Hepatic stellate cell (primary cell): ENCODE measurements at places on chromosomes 3 and 15.
A peak's percentile ranks its signal among the peaks of the same experiment; 100 is the strongest.

GRCh38 chr3:197260491-197261163 lies 37.8 kb downstream of the DLG1 start:
- no peak for DNase-seq

DNA sequence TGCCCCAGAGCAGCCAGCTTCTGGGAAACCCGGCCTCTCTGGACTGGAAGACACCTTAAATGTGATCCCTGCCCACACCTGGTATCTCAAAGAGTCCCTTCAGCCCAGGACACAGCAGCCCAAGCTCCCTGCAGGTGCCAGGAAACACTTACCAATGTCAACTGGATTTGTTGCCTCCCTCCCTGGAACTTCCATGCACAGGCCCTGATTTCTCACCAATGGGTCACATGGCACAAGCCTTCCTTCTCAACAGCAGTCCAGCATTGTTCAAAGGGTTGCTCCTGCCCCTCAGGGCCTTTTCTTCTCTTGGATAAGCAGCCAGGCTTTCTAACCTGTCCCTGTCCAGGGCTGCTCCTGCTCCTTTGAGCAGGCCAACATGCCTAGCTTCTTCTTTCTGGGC lies 31.6 kb downstream of the ANP32A start:
- DNase-seq, result no peak

DNA sequence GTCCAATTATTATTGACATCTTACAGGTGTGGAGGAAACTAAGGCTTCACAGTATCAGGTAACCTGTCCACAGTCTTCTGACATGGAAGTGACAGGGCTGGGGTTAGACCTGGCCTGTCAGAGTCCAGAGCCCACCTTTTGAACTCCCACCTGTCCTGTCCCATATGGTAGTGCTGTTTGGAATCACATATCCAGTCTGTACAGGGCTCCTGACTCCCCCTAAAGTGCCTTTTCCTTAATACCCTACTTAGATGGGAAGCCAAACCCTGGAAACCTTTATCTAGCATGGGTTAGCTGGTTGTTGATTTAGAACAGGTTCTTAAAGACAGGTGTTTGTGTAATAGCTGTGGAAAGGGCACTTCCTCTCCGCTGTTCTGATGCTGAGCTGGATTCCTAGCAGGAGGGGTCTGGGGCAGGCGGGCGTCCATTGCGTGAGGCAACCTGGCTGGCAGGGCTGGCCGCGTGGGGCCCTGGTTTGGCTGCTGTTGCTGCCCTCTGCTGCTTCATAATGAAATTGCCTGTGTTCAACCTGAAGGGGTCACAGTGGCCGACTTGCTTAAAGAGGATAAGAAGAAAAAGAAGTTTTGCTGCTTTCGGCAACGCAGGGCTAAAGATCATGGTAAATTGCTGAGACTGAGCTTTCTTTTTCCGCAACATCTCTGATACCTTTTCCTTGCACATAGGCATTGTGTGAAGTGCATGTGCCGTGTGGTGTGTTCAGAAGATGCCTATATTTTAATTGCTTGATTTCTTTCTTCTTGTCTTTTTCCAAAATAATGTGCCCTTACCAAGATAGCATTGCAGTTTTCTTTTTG lies 136.2 kb downstream of the CHDH start:
- peak; percentile 61 for DNase-seq

- peak; percentile 75 for DNase-seq
Observed at GRCh38 chr3:51955893-51956770, 951 bp downstream of the GPR62 start.

DNA sequence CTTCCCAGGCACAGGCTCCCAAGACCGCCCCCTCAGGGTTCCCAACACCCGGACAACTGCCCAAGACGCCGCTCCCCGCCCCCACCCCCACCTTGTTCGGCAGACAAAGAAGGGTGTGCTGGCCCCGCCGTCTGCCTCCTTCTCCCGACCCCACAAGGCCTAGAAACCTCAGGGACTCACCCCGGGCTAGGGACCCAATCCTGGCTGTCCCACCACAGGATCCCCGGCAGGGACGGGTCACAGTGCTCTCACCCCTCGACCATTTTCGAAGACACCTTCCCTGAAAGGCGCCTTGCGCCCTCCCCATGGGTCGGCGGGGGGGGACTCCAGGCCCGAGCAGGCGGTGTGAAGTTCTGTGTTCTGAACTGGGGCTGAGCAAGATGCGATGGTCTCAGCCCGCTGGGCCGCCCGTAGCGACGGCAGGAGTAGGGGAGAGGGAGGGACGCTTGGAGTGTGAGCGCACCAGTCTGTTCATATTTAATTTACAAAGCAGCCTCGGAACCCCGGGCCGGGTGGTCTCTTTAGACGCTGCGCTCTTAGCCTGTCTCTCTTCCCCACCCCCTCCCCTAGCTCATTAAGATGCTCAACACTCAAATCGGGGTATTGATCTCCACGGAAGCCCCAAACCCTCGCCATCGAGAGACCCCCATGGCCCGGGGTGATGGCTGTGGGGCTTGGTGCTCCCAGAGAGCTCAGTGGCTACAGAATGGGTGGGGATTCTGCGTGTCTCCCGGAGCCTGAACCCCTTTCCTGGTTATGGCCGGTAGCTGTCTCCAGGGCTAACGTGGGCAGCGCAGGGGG lies 1.4 kb upstream of the ISLR2 start:
- DNase-seq, result no peak

- peak; percentile 29 for DNase-seq
Observed at GRCh38 chr3:115194476-115194875, 47.4 kb upstream of the ZBTB20 start.

DNA sequence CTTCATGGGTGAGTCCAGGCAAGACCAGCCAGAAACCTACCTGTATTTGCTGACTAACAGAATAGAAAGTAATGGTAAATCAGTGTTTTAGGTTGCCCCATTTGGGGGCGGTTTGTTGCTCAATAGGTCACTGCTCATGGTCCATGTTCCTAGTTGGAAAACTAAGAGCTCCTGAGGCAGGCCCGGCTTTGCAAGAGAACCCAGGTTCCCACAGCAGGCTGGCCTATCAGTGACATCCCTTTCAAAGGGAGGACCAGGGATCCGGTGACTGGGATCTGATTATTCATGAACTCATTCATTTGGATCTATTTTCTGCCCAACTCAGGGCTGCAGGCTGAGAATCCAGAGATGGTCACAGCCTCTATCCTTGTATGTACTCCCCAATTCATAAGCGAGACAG lies 163.9 kb downstream of the WNT7A start:
- peak; percentile 0 for DNase-seq

- no peak for DNase-seq
Observed at GRCh38 chr3:147915057-147915456, 505.9 kb downstream of the ZIC1 start.

GRCh38 chr3:133377396-133377795 lies 22.5 kb upstream of the BFSP2 start:
- DNase-seq, result peak; percentile 72

DNA sequence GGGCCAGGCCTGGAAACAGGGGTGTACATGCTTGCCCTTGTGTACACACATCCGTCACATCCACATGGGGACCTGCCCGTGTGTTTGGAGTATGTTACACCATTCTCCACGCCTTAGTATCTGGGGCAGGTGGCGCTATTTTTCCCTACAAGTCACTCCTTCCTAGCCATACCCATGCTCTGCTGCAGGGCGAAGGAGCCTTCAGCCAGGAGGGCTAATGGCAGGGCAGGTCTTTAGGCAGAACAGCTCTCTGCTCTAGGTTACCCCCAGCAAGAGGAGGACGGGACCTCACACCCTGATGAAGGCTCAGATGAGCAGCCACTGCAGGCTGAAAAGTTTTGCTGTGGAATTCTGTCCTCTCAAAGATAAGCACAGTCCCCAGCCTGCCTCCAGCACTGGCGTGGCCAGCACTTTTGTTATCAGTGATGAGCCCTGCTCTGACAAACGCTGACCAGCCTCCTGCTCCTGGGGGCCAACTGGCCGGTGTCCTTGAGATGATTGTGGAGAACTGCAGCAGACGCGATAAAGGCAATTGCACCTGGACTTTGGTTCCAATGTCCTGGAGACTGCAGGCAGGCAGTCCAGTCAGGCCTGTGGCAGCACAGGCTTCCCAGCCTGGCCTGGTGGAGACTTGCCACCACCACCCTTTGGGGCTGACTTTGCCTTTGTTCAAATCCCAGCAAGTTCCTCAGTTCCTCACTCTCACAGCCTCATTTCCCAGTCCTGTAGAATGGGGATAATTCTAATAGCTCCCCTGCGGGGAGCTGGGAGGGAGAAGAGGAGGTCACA lies 19.8 kb upstream of the PIGZ start:
- DNase-seq, result no peak

GRCh38 chr3:107925851-107926250 lies 165.0 kb downstream of the CD47 start:
- DNase-seq, result no peak

DNA sequence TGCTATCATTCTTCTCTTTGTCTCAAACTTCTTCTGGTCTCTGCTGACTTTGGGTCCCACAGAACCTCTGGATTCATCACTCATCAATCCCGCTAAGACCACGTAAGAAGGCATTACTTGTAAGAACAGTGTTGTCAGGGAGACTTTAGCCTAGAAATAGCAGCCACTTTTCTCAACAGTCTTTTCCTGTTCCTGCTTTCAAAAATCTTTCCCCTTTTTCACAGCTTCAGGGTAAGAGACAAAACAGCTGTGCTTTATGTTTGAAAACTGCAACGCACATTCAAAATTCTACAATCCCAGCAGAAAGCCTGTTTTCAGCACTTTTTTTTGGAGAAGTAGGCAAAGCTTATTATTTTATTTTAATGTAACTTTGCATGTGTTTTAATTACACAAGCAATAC lies 42.0 kb upstream of the FAM98B start:
- no peak for DNase-seq

GRCh38 chr15:63544258-63545026 lies 40.0 kb downstream of the USP3 start:
- DNase-seq, result no peak

DNA sequence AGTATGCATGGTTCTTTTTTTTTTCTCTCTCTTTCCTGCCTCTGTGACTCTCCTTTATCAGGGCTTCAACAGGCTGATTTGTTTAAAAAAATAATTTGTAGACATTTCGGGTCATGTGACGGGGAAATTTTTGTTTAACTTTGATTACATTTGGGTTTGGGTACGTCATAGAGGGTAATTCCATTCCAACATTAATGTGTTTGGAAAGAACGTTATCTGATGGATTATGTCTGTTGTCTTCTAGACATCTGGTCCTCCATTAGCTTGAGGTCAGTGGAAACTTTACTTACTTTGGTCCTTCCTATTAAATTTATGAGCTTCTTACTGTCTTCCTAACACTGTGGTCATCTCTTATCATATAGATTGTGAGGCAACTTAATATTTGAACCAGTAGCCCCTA lies 80.9 kb downstream of the STT3B start:
- DNase-seq, result no peak

- no peak for DNase-seq
Observed at GRCh38 chr3:134822090-134822489, 27.0 kb downstream of the EPHB1 start.

DNA sequence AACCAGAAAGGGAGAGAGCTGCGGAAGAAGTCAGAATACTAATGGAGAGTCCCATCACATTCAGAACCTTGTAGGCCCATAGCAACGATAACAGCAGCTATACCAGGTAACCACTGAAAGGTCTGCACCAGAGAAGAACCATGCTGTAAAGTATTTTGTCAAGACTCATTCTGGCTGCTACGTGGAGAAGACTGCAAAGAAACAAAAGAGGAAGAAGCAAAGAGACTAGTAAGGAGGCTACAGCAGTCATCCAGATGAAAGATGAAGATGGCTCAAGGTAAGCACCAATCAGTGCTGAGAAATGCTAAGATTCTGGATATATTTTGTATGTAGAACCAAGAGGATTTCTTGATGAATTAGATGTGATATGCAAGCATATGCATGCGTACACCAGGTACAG lies 39.6 kb downstream of the ACAP2 start:
- DNase-seq, result no peak

DNA sequence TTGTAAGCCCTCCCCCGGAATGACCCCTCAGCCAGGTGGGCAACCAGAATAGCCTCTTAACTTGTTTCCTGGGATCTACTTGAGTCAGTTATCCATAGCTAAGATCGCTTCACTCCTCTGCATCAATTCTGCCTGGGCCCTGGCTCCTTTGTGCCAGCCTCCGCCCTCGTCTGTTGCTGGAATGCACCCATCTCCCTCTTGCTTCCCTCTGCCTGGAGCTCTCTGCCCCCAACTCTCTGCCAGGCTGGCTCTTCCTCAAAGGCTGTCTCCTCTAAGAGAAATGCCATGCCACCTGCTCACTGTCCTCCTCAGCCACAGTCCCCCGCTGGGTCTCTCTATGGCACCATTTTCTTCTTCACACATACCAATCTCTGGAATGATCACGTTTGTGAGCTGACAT lies 240.8 kb downstream of the ADAMTS17 start:
- no peak for DNase-seq

GRCh38 chr3:149216193-149216869 lies 5.3 kb downstream of the CP start:
- no peak for DNase-seq

DNA sequence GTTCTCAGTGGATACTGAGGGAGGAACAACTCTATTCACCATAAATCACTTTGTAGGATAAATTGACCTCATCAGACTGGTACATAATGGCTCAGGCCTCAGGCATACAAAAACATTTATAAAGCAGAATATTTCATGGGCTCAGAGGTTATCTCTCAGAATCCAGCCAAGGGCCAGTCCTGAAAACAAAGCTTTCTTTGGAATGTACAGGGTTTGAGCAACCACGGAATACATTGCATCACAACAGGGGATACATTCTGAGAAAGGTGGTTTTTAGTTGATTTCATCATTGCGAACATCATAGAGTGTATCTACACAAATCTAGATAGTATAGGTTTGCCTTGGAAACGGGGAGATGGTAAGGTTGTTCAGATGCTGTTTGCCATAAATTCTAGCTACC lies 33.4 kb upstream of the CTDSPL2 start:
- DNase-seq, result no peak

GRCh38 chr15:92158426-92158825 lies 235.3 kb upstream of the ST8SIA2 start:
- DNase-seq, result no peak

DNA sequence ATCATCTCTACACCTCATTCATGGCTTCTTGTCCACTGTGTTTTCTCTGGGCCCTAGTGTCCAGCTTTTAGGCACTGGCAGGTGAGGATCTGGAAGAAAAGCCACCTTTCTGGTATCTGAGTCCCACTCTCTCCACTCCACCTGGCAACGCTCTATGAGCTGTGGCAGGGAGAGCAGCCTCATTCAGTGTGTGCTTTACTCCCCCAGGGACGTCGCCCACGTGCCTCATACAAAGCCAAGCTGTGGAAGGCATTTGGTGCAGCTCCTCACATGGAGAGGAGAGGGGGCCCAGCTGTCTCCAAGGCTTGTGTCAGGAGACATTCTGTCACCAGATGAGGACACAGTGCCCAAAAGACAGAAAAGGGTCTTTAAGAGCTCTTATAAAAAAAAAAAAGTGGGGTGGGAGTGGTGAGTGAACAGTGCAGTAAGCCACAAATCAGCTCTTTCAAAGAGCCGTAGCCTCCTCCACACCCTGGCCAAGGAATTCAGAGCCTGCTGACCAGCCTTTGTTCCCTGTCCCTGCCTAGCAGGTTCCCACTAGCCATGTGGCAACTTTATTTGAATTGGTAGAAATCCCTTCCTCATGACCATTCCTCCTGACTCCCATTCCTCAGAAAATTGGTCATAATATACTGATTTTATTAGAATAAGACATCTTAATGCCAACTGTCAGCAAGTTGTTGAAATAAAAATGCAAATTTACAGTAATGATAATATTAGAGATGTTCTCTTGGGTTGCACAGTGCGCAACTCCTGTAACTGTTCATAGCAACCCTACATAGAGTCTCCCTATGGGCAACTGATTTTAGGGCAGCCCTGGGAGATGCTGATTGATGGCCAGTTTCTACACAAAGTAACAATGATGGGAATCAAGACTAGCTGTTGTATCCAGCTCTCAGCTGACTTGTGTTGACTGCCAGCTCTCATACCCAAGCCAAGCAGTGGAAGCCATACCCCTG lies 29.5 kb downstream of the GALNT15 start:
- no peak for DNase-seq

- no peak for DNase-seq
Observed at GRCh38 chr15:74269362-74270035, 33.4 kb downstream of the CCDC33 start.
